ENCODE measurements at places on chromosomes 1 and 21.

DNA sequence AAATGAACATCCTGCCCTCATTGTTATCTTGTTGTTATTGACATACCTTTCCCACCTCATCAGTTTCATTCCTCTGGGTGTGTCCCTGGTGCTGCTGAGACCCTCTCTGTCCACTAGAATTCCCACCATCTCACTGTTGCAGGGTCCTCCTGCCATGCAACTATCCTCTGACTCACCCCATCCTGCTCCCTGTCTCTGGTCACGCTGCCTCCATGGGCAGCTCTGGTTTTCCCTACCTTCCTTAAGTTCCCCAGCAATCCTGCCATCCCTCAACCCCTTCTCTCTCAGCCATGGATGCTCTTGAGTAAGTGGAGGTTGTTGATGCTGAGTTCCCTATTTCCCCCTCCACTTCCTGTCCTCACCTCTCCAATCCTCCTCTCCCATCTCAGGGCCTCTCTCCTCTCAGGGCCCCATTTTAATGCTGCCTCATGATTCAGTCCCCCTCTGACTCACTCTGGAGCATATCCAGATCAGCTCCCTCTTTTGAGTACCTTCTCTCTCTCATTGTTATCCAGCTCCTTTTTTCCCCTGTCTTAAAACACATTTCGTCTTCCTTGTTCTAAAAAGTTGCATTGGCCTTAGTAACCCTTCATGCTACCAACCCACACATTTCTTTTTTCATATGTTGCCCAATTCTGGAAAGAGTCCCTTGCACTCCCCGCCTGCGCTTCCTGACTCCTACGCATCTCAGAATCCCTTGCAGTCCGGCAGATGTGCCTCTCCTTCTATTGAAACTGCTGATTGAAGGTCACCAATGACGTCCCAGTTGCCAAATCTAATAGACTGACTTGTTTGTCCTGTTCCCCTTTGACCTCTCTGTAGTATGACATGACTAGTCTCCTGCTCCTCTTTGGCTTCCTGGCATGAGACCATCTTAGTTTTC, 92.0 kb downstream of the CNIH3 start:
- no peak for DNase-seq

GRCh38 chr1:209375097-209375496, 208.4 kb upstream of the CAMK1G start:
- DNase-seq = no peak

- DNase-seq = no peak
These were observed 26.9 kb upstream of the ECE1 start for GRCh38 chr1:21317035-21317689.

- DNase-seq = no peak
These were observed 17.5 kb downstream of the MAN1C1 start for GRCh38 chr1:25634066-25634465.

GRCh38 chr1:98035602-98036002, 114.8 kb upstream of the DPYD start:
- DNase-seq = no peak

DNA sequence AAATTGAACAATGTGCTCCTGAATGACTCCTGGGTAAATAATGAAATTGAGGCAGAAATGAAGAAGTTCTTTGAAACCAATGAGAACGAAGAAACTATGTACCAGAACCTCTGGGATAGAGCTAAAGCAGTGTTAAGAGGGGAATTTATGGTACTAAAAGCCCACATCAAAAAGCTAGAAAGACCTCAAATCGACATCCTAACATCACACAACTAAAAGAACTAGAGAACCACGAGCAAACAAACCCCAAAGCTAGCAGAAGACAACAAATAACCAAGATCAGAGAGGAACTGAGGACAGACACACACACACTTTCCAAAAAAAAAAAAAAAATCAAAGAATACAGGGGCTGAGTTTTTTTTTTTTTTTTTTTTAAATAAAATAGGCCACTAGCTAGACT, 564.2 kb downstream of the SMYD3 start:
- no peak for DNase-seq

DNA sequence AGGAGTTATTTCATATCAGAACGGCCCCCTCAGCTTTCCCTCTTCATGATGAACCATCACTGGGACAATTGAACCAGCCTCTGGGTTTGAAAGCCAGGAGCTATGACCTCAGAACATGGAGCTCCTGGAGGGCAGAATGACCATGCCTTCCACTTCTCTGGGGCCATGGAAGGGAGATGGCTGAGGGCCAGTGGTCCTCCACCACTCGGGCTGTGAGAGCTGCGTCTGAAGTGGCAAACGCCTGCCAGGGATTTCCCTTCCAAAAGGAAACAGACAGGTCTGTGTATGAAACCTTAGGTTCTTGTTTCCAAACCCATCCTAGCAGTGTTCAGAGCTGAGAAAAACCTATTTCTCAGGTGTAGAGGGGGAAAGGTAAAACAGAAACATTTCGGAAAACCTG, 22.5 kb downstream of the PKP1 start:
- no peak for DNase-seq

DNA sequence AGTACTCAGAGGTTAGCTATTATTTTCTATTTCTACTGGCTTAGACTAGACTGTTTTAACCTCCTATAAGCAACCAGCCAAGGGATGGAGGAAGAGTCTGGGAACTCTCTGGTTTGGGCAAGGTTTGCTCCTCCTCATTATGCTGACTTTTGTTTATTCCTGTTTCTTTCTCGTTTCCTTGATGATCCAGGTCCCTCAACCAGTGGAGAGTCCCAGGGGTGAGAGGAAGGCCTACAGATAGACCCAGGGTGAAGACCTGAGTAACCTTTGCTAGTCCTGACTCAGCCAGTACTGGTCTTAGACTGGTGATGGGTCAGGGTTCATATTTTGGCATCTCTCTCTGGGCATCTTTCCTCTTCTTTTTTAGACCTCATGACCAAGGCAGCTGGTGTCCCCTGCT, 5.4 kb downstream of the TUFT1 start:
- no peak for DNase-seq

- no peak for DNase-seq
These were observed 18.4 kb downstream of the IQGAP3 start for GRCh38 chr1:156553860-156554485.

GRCh38 chr21:38777531-38777930, 28.2 kb upstream of the ETS2 start:
- DNase-seq = no peak

- no peak for DNase-seq
These were observed 39.4 kb upstream of the C1orf174 start for GRCh38 chr1:3939242-3940080.

DNA sequence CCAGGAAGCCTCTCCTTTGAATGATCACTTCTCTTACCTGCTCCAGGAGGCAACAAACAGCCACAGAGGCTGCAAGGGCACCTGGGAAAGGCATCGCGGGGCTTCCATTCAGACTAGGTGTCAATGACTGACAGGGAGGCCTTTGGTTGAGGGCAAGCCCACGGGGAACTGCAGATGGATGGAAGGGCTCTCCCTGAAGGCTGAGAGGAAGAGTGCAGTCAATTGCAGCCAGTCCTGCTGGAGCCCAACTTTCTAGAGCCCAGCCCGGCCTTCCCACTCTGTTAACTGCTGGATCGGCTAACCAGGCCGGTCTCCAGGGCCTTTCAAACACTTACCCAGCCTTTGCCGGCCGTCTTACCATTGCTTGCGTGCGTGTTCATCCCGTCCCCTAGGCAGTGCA, 89.3 kb downstream of the LACTBL1 start:
- DNase-seq = no peak

GRCh38 chr1:57586842-57587241, 163.0 kb upstream of the DAB1 start:
- no peak for DNase-seq

DNA sequence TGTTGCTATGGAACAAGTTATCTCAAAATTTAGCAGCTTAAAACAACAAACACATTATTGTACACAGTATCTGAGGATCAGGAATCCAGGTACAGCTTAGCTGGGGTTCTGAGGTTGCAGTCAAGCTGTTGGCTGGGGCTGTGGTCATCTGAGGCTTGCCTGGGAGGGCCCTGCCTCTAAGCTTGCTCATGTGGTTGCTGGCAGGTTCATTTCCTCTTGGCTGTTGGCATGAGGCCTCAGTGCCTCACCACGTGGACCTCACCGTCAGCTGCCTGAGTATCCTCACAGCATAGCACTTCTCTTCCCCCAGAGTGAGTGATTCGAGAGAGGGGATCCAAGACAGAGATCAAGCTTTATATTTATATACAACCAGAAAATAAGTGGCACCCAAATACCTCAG, 18.6 kb downstream of the NTPCR start:
- DNase-seq = no peak

- no peak for DNase-seq
These were observed 1.0 kb downstream of the TMEM201 start for GRCh38 chr1:9589719-9590157.

DNA sequence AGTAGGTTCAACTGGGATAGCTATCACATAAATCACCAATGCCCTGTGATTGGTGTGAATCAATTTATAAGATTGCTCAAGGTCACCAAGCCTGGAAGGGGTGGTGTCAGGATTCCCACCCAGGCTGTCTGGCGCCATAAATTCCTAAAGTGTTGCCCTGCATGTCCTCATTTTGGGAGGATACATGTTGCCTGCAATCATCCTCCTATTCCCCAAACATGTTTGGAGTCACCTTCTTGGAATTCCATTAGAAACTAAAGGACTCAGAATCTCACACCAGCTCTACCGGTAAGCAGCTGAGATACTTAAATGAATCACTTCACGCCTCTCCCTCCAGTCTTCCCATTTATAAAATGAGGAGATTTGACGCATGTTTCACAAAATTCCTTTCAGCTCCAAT, 54.1 kb upstream of the SLC45A1 start:
- DNase-seq = no peak

- no peak for DNase-seq
These were observed 117.8 kb downstream of the LIPI start for GRCh38 chr21:14092834-14093560.

DNA sequence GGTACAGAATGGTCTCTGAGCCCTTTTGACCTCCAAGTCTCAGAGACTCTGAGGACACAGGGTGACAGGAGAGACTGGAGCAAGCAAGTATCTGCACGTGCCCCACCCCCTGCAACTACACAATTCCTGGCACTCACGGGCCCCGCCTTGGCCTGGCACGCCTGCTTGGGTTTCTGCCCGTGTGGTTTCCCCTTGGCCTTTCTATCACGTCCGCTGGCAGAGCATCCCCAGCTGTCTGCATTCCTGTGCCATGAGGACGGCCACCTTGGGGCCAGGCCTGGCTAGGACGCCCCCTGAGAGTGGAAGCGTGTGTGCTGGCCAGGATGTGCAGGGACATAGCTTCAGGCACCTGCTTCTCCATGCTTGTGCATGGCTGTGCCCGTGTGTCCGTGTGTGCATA, 14.3 kb upstream of the EDN2 start:
- DNase-seq = no peak

- no peak for DNase-seq
These were observed 60.6 kb upstream of the SEC16B start for GRCh38 chr1:178030467-178030866.

- DNase-seq = no peak
These were observed 15.3 kb downstream of the ZBTB7B start for GRCh38 chr1:155017946-155018316.

DNA sequence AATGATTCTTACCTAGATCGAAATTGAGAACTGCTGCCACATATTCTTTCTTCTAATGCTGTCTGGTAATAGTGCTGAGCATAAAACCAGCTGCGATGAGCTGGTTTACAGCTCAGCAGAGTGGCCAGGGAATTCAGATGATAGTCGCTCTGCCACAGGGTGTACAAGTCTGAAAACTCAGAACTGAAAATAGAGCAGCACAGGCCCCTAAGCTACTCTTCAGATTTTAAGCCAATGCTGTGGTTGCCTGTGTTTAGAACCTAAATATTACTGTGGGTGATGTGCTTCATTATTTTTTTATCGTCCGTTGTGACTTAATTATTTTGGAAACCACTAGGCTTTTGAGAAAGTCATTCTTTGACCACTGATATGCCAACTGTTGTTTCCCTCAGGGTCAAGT, 152.0 kb downstream of the ADGRL4 start:
- no peak for DNase-seq

GRCh38 chr1:191125950-191126349, 648.3 kb upstream of the BRINP3 start:
- no peak for DNase-seq

DNA sequence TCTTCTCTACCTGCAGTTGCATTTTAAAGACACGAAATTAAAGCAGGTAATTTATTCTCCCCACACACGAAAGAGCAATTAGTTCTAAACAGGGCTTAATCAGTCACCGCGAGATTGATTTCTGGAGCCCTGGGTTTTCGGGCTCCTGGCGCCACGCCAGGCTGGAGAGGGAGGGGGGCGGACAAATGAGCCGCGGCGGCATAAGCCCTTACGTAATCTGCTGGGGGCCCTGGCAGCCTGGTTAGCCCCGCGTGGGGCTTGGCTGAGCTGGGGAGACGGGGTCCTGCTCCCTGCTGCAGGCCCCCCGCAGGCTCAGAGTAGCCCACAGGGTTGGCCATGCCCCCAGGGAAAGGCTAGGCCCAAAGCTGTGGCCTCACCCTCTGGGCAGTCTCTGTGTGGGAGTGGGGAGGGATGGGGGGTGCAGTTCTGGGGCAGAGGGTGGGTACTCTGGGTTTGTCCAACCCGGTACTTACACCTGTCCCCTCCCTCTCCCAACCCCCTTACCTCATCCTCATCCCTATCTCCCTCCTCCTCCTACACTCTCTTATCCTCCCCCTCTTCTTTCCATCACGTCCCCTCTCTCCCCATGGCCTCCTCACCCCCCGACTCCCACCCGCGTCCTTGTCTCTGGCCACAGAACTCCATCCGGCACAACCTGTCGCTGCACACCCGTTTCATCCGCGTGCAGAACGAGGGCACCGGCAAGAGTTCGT, 19.9 kb downstream of the FOXO6 start:
- DNase-seq = peak; percentile 100

DNA sequence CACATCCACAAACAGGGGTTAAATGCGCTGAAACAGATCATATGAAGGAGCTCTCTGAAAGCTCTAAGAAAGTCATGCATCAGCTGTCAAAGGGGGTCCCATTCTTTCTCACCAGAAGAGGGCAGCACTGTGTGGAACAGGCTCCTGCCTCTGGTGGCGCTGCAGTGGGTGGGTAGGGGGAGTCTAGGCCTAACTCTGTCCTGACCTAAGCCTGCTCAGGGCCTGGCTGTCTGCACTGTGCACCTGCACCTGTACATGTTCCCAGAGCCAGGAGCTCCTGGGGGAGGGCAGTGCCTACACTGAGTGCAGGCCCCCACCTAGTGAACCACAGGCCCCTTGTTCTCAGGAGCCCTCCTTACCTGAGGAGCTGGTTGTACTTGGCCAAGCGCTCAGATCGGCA, 16.0 kb downstream of the ENO1 start:
- DNase-seq = no peak

- DNase-seq = no peak
These were observed 8.5 kb downstream of the ECHDC2 start for GRCh38 chr1:52913014-52913413.

DNA sequence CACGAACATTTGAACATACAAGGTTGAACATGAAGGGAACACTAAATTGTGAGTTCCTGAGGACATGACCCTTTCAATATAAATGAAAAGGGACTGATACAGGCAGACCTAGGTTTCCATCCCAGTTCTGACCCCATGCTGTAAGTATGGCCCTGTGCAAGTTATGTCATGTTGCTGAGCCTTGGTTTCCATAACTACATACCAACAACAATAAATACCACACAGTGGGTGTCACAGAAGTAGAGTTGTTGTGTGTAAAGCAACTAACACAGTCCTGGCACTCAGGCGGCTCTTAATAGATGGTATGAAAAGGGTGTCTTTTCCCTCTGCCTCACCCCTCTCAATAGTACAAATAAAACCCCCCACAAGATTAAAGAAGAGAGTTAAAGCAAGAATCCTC, 140.8 kb downstream of the LMX1A start:
- no peak for DNase-seq

Data from NCI-H748 treated with DMSO at 0.1 percent for 48 hours (cell line).